ENCODE measurements at places on chromosomes 7 and 10.

GRCh38 chr7:108251700-108252099 is 121.5 kb upstream of the LAMB4 start:
- DNase-seq = no peak

DNA sequence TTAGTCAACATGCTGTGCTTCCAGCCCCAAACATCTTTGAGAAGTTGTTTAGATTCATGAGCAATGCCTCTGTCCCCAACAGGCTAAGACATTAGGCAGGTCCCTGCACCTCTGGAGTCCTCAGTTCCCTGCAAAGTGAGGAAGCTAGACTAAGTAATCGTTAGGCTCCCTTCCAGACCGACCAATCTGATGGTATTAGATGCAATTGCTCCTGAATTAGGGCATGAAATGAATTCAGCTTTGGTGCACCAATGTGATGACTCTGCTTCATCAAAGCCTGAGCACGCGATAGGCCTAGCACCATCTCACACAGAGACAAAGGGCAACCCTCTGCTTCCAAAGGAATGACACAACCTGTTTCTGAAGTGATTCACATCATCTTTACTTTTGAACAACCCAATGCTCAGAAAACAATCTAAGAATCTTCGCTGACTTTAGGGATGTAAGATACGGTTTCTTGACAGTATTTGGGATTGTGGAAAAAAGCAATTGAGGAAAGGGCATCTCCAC is 723 bp upstream of the TES start:
- no peak for DNase-seq

- no peak for DNase-seq
These were observed 257.7 kb upstream of the GLI3 start for GRCh38 chr7:42494736-42495135.

DNA sequence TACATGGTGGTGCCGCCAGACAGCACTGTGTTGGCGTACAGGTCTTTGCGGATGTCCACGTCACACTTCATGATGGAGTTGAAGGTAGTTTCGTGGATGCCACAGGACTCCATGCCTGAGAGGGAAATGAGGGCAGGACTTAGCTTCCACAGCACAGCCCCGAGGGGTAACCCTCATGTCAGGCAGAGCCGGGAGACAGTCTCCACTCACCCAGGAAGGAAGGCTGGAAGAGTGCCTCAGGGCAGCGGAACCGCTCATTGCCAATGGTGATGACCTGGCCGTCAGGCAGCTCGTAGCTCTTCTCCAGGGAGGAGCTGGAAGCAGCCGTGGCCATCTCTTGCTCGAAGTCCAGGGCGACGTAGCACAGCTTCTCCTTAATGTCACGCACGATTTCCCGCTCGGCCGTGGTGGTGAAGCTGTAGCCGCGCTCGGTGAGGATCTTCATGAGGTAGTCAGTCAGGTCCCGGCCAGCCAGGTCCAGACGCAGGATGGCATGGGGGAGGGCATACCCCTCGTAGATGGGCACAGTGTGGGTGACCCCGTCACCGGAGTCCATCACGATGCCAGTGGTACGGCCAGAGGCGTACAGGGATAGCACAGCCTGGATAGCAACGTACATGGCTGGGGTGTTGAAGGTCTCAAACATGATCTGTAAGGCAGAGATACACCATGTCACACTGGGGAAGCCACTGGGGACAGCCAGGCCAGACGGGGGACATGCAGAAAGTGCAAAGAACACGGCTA is 104.6 kb upstream of the TNRC18 start:
- DNase-seq = no peak

- no peak for DNase-seq
These were observed 109.6 kb upstream of the MTPN start for GRCh38 chr7:136086712-136087111.

DNA sequence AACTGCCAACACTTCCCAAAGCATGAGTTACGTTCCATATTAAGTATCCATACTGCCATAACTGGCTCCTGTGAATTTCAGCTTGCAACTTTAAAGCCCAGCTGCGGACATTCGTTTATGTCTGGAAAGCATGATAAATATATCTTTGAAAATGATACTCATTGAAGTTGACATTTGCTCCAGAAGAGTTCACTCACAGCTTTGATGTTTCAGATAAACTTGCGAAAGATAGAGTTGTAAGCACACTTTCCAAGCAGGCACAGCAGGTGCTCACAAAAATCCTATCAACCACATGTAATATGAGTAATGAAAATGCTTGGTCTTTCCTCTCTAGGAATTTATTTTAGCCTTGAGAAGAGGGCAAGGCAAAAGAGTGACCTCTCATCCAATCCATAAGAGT is 4.5 kb downstream of the CHCHD3 start:
- no peak for DNase-seq

GRCh38 chr7:117458977-117459583 is 20.7 kb upstream of the CFTR start:
- DNase-seq = peak; percentile 8

DNA sequence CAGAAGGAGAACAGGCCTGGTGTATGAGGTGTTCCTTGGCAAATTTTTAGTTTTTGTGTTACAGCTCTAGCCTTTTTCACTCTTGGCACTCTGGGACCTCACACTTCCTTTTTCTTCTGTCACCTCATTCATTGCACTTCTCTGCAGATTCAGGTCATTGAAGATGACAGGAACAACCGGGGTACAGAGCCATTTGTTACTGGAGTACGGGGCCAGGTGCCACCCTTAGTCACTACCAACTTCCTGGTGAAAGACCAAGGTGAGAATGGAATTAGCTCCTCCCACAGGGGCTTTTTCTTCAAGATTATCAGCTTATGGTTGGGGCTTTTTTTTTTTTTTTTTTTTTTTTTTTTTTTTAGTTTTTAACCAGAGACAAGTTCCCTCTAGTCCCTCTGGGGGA is 18.5 kb upstream of the CHCHD1 start:
- DNase-seq = no peak

DNA sequence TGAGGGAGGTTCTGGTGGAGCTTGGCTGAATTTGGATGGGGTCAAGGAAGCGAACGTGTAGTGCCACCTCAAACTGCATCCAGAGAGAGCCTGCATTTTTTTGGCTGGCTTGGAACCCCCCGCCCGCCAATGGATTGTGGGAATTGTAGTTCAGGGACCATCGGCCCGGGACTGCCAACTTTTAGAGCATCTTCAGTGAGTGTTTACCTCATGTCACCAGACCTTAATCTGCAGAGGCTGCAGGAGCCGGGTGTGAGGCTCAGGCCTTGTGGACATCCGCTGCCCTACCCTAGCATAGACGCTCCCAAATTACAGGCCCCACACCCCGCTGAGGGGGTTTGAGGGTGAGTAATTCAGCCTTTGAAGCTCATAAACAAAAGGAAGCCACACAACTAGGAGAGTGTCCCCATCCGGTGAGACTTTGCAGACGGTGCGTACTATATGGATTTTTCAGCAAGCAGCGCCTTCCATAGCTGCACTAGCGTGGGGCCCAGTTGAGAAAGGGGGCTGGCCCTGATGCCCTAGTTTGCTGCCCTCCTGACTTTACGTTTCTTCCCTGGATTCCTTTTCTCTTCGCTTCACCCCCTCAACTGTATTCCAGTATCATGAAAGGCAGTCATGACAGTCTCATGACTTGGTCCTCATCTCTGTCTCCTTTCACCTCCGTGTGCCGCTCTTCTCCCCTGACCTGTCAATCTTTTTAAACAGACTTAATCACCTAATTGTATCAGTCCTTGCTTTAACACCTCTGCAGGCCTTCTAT is 717 bp downstream of the CNPY4 start:
- DNase-seq = peak; percentile 79

DNA sequence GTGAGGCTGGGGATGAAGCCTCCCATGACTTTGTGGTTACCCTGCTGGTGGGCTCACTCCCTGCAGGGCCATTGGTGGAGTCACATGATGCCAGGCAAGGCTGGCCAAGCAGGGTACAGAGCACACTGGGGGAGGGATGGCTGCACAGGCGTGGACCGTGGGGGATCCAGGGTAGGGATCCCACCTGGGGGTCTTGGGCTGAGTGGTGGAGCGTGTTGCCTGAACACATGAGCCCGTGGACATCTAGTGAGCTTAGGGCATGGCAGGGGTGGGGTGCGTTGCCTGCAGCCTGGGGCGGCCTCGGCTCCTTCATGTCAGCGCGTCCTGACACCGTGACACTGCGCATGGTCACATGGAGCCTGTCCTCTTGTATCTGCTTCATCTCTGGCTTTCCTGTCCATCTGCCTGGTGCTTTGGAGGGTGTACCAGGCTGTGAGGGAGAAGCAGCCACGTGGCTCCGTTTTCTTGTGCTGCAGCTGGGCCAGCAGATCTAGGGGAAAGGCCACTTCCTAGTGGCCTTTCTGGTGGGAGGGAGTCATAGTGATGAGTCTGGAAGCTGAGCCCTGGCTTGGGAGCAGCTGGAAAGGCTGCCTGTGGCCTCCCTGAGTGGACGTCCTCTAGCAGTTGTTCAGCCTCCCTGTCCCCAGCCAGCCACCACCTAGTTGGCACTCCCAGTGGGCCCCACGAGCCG is 96.2 kb downstream of the LHPP start:
- peak; percentile 74 for DNase-seq

DNA sequence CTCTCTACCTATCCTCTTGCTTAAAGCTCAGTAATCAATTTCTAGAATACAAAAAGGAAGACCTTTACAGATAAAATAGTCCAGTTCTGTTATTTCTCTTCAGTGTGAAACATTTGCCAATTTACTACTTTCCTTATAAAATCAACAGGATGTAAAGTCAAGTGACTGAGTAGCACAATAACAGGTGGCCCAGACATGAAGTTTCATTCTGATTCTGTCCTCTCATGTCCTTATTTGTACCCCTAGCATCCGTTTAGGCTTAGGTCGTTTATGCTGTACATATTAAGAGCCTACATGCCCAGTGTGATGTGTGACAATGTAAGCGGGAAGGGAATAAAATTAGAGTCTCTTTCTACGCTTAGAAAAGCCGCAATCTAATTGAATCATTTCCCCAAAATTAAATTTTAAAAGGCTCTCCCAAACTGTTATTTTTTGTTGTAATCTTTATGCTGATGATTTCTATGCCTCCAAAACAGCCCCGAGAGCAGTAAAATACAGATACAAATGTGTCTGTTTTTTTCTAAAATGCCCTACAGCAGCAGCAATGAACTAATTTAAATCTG is 29.1 kb downstream of the EPC1 start:
- DNase-seq = no peak

DNA sequence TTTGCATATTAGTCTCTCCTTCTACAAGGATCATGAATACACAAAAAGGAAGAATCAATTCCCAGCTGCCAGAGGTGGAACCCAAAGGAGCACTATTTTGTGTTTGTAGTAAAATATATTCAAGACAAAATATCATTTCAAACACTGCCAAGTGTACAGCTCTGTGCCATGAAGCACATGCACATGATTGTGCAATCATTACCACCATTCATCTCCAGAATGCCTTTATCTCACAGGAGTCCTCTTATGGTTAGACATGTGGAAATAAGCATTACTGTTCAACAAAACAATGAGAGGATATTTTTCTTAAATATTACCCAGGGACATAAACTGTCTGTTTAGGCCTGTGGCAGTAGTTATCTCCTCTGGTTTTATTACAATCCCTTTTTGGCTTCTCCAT is 151.4 kb upstream of the PPP1R3A start:
- no peak for DNase-seq

DNA sequence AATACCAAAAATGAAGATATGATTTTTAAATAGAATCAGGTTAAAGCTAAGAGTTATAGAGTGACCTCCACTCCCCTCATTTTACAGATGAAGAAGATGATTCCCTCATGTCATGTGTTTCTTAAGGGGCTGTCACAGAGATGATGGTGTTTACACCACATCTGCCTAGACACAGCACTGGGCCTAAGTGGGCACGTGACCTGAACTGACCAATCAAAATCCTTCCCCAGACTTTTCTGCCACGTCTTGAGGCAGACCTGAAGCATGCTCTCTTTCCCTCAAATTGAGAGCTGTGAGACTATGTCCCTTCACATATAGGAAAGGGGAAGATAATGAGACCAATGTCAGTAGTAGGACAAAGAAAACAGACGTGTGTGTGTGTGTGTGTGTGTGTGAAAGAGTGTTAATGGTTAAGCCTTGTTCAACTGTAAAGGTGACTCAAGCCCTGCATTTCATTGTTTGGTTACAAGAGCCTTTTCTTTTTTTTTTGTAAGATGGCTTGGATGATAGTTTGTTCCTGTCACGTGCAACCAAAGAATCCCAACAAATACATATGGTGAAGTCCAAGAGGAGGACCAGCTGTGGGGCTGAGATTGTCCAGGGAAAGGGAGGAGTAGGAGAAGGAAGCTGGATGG is 172.8 kb upstream of the AOAH start:
- DNase-seq = no peak

DNA sequence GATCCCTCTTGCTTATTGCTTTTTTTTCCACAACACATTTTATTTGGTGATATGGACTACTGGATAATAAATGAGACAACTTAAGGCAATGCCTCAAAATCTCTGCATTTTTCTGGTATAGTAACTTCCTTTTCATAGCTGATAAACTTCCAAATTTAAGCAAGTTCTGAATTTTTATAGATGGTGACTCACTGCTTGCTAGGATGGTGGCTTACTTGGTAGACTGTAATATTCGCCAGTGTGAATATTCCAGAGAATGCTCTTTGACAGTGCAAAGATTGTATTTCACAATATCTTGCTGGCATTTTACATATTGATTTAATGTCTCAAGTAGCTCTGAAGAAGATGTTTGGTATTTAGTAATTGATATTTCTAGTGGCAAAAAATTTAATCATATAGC is 472.4 kb downstream of the TFEC start:
- DNase-seq = no peak

- DNase-seq = no peak
These were observed 1.6 kb downstream of the FEZF1 start for GRCh38 chr7:122302761-122303530.

- DNase-seq = no peak
These were observed 268.0 kb downstream of the ANKRD7 start for GRCh38 chr7:118492466-118492865.

- no peak for DNase-seq
These were observed 28.8 kb downstream of the PAX2 start for GRCh38 chr10:100774223-100774622.

DNA sequence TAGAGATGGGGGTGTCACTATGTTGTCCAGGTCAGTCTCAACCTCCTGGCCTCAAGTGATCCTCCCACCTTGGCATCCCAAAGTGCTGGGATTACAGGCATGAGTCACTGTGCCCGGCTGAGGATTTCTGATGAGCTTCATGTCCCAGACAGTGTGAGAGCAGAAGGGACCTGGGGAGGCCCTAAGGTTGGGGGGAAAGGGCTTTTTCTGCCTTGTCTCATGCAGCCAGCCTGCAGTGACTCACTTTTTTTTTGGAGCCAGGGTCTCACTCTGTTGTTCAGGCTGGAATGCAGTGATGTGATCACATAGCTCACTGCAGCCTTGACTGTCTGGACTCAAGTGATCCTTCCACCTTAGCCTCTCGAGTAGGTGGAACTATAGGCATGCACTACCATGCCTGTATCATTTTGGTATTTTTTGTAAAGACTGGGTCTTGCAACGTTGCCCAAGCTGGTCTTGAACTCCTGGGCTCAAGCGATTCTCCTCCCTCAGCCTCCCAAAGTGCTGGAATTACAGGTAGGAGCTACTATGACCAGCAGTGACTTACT is 14.6 kb downstream of the COL26A1 start:
- no peak for DNase-seq

GRCh38 chr7:35721288-35721687 is 26.4 kb upstream of the HERPUD2 start:
- DNase-seq = no peak

- DNase-seq = no peak
These were observed 827.8 kb downstream of the GRM8 start for GRCh38 chr7:126424985-126425384.

Measured in SK-N-DZ (cell line).